ENCODE measurements at places on chromosomes 12 and 14.

GRCh38 chr12:68559984-68560850, 50.5 kb upstream of the RAP1B start:
- DNase-seq, result no peak

- no peak for DNase-seq
These were observed 117.2 kb upstream of the CCND2 start for GRCh38 chr12:4156317-4156716.

DNA sequence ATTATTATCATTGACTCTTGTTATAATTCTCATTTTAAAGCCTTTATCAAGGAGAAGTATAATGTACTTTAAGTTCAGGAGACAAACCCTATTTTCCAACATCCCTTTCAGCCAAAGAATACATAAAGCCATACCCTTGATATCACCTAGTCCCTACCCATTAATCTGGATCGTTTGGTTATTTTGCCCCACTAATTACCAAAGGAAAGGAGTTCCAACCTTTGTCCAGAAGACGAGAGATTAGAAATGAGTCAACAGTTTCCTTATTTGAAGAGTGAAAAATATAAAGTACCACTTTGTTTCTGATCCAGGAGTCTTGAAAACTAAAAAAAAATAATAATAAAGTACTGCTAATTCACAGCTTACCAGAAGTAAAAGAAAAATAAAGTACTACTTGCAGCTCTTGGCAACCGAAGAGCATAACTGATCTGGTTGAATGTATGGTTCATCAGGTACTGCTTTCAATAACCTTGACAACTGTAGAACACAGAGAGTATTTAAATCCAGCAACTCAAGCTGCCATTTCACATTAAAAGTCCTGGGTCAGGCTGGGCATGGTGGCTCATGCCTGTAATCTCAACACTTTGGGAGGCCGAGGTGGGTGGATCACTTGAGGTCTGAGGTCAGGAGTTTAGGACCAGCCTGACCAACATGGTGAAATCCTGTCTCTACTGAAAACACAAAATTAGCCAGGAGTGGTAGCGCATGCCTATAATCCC, 33.7 kb downstream of the LIMA1 start:
- DNase-seq, result no peak

DNA sequence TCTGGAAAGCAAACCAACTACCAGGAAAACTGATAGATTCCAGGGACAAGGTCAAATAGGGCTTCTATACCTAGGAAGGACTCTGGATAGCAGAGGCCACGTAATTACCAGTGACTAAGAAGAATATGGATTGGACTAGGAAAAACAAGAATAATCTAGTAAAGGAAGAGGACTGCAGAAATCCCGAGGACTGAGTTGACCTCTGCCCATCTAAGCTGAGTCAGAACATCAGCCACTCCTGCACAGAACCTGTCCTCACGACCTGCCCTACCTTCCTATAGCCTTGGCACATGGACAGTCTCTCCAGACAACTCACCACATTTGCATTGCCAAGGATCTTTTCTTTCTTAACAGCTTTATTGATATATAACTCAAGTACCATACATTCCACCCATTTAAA, 2.3 kb downstream of the OR6J1 start:
- DNase-seq, result no peak

GRCh38 chr14:44035707-44036106, 471.4 kb downstream of the FSCB start:
- no peak for DNase-seq

- no peak for DNase-seq
These were observed 1197.9 kb upstream of the SEL1L start for GRCh38 chr14:82731526-82731925.

GRCh38 chr14:24436355-24437019, 6.1 kb downstream of the SDR39U1 start:
- peak; percentile 46 for DNase-seq

- DNase-seq, result no peak
These were observed 151.5 kb downstream of the PRKCH start for GRCh38 chr14:61472801-61473376.

DNA sequence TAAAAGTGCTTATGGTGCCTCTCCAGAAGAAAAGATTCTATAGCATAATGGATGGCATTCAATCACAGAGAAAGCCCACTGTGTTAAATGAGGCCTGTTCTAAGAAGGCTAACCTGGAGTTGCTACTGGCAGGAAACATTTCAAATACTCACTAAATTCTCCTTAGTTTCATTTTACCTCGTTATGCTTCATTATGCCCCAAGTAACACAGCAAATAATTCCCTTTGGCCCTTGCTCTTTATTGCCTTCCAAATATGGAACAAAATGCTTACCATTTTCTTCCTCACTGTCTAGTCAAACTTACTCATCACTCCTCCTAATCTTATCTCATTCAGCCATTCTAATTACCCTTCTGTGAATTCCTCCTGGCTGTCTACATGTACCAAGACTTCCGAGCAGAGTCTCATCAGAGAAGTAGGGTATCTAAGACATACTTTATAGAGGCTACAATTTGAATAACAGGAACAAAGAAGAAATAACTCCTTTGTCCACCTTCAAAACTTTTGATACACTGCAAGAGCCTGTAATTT, 292.1 kb upstream of the CLEC14A start:
- DNase-seq, result no peak

- no peak for DNase-seq
These were observed 6.8 kb downstream of the PFKM start for GRCh38 chr12:48125985-48126384.

DNA sequence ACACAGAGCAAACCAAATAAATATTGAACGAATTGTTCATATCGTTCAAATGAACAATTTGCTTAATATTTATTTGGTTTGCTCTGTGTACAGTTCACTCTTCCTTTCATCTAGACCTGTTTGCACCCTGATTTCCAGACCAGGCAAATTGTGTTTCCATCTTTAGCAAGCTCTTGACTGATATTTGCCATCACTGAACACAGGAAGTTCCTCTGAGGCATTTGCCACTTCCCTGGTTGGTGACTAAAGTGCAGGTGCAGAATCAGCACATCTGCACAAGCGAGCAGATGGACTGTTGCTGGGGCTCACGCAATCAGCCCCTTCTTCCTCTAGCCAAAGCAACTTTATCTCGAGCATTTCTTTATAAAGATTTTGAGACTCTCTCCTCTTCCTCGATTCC, 112.9 kb downstream of the DAAM1 start:
- no peak for DNase-seq

DNA sequence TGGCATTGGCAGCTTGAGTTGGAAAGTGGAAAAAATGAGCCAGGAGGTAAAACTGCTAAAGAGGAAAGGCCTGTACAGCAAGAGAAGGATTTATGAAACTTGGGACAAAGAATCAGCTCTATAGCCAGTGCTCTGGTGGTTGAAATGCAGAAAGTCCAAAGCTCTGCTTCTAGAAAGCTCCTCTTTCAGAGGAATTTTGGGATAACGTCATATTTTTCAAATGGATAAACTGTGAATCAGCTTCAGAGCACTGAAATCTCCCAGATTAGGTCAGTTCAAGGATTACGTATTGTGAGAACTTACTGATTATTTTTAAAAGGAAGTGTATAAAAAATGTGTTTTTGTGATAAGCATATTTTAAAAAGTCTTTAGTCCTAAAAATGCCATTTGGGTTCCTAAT, 203.1 kb upstream of the CNOT2 start:
- no peak for DNase-seq

GRCh38 chr12:48542300-48542928, 17.0 kb downstream of the OR8S1 start:
- no peak for DNase-seq

DNA sequence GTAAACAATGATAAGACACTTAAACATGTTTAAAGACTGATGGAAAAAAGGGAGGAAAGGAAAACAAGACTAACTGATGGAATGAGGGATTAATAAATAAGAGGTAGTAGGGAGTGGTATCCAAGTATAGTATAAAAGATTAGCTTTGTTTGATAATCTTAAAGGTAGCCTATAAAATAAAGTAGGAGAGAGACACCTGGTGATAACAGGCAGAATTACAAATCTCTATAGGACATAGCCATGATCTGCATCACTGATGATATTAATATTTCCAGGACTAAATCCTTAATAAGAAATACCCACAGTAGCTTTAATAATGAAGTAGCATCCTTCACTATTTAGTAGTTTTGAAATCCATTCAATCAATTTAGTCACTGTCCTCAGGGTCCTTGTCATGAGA, 30.4 kb downstream of the DLGAP5 start:
- peak; percentile 53 for DNase-seq

GRCh38 chr12:62632411-62632918, 165.8 kb downstream of the MON2 start:
- DNase-seq, result no peak

- DNase-seq, result no peak
These were observed 13.7 kb downstream of the ARID2 start for GRCh38 chr12:45743247-45743646.

GRCh38 chr14:54691525-54692283, 124.8 kb downstream of the SAMD4A start:
- DNase-seq, result peak; percentile 23

DNA sequence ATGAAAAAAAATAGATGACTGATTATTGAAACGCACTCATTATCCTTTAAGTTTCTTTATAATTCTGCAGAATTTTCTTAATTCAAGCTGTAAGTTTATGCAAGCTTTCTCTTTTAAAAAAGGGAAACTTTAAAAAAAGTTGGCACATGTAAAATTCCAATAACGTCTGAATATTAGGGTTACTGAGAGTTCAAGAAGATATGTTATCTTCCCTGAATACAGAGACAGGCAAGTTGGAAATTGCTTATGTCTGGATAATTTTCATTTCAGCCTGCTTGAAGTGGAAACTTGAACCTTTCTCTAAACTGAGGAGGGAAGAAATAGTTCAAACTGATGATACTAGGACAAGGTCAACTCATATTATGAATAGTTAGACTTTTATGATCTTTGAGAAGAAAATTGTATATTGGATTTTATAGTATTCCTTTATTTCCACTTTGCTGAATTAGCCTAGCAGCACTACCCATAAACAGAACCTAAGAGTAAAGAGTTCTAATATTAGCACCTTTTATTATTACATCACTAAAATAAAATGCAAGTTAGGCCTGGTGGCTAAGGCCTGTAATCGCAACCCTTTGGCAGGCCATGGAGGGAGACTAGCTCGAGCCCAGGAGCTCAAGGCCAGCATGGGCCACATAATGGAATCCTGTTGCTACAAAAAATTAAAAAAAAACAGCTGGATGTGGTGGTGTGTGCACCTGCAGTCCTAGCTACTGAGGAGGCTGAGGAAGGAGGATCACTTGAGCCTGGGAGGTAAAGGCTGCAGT, 288.0 kb downstream of the TRHDE start:
- DNase-seq, result no peak

- peak; percentile 80 for DNase-seq
These were observed 162.6 kb downstream of the SLC15A4 start for GRCh38 chr12:128661226-128661569.
